ENCODE measurements at places on chromosomes 16 and 17.

- no peak for DNase-seq
These were observed 1.4 kb upstream of the RSKR start for GRCh38 chr17:28615260-28615940.

GRCh38 chr17:39153599-39154051 is 2.2 kb upstream of the PLXDC1 start:
- DNase-seq = peak; percentile 91

DNA sequence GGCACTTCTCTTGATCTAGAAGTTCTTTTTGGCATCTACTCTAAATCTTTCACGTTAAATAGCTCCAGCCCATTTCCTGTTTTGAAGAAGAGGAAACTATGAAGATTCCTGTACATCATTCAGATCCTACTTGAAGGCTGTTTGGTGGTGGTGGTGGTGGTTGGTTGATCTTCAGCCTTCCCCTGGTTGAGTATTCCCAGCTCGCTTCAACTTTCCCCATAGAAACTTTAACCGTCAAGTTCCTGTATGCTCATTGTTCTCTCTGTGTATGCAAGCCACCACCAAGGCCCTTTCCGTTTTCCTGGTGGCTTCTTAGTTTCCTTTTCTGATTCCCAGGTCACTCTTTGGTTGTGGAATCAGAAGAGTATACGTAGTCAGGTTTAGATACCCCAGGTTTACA is 3.3 kb downstream of the LRRC46 start:
- no peak for DNase-seq

- DNase-seq = no peak
These were observed 30.9 kb upstream of the SEC14L1 start for GRCh38 chr17:77109764-77110359.

DNA sequence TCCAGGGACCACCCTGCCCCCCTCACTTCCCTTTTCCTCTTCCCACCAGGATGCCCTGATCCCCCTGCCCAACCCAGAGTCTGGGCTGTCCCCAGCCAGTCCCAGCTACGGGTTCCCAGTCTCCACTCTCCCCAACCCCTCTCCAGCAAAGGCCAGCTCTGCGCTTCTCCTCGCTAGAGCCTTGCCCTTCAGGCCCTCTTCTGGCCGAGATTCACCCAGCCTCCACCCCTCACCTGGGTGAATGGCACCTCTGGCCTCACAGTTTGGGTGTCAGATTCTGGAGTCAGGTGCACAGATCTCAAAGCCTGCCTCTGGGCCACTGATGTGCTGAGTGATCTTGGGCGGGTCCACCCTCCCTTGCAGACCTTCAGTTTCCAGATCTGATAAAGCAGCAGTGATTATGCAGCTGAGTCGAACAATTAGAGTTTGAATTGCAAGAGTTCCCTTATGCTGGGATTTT is 185.6 kb upstream of the TNRC6C start:
- DNase-seq = no peak

DNA sequence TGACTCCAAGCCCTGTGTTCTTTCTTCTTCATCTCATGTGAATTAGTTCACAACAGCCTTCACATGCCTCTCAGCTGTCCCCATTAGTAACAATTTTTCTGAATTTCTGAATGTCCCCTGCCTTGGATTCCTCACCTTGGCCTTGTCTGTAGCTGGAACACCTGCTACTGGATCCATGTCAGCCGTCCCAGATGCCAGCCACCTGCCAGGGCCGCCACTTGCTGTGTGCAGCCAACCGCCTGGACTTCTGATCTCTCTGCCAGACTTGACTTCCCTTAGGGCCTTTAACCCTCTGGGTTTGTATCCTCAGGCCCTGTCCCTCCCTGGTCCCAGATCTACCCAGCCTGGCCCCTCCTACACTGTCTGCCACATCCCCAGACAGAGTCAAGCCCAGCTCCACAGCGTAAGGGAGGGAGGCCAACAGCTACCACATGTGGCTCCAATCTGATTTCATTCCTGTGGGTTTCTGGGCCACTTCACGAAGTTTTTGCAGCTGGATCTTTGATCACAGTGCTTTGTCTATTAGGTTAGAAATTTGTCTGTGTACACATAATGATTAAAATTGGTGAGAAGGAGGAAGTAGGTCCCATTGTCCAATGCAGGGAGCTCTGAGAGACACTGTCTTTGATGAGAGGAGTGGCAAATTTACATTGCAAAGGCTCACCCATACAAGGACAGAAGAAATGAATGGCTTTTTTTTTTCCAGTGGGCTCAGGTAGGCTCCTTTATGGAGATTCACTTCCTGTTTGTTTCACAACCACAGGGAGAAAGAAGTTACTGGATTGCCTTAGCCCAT is 15.3 kb downstream of the MPP2 start:
- no peak for DNase-seq

DNA sequence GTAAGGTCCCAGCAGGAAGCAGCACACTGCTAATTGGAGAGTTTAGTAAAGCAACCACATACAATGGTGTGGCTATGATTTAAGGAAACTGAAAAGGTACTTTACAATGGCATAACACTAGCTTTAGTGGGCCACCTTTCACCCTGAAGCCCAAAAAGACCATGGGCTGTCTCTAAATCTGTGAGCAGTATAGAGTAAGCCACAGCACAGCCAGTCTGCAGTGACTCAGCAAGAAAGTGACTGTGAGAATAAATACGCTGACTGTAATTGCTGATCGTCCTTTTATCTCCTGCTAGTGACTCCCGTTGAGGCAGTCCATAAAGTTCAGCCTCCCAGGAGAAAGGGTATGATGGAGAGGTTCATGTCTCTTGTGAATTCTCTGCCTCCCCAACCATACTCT is 679.8 kb upstream of the KIF2B start:
- DNase-seq = no peak

DNA sequence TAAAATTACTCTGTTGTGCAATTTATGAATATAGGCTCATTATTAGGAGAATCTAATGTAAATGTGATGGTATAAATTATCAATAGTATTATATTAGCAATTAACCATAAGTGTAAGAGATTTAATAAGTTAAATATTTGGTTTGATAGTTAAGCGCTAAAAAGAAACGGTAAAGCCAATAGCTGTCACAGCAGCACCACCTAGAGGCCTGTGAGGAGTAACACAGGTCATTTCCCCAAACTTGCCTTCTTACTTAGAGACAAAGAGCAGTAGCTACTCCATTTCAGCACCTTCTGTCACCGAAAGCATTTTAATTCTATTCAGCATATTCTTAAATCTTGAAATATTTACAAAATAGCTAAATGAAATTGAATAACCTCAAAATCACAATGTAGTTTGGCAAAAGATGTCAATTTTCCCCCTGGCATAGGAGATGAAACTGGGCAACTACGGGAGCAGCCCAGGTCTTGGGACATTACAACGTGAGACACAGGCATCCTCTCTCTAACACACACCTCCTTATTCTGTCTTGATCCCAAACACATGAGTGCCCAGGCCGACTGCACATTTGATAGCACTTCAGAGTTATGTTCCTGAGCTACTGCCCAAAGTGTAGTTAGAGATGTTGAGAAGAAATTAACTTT is 14.3 kb upstream of the DYNLRB2 start:
- peak; percentile 45 for DNase-seq

- DNase-seq = no peak
These were observed 211.3 kb downstream of the CA10 start for GRCh38 chr17:51947160-51947735.

- no peak for DNase-seq
These were observed 189.9 kb downstream of the SEC14L1 start for GRCh38 chr17:77330602-77331081.

DNA sequence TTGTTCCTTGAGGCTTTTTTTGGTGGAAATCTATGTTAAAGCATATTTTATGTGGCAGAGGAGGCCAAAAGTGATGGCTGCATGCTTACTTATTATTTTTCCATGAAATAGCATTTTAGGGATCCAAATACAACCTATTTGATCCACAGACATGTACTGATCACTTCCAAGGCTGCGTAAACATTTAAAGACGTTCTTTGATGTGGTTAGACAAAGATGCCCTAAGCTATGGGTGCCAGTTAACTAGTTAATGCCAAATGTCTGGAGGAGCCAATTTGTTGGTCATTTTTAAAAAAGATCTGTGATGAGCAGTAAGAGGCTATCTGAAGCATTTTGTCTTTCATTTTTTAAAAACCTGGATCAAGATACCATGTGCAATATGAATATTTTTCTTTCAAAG is 17.3 kb upstream of the PRKCA start:
- DNase-seq = no peak

- DNase-seq = no peak
These were observed 77.2 kb downstream of the KCNJ12 start for GRCh38 chr17:21453144-21453898.

- DNase-seq = no peak
These were observed 239.9 kb downstream of the PRKCA start for GRCh38 chr17:66542129-66542966.

GRCh38 chr16:54285414-54286089 is 1.0 kb downstream of the IRX3 start:
- peak; percentile 1 for DNase-seq

GRCh38 chr16:9231039-9231438 is 139.6 kb downstream of the HAPSTR1 start:
- no peak for DNase-seq

GRCh38 chr17:14359163-14360020 is 58.5 kb downstream of the HS3ST3B1 start:
- no peak for DNase-seq
